ENCODE measurements at places on chromosomes 11 and 22.

GRCh38 chr11:130042093-130042591 is 27.6 kb upstream of the APLP2 start:
- no peak for DNase-seq

DNA sequence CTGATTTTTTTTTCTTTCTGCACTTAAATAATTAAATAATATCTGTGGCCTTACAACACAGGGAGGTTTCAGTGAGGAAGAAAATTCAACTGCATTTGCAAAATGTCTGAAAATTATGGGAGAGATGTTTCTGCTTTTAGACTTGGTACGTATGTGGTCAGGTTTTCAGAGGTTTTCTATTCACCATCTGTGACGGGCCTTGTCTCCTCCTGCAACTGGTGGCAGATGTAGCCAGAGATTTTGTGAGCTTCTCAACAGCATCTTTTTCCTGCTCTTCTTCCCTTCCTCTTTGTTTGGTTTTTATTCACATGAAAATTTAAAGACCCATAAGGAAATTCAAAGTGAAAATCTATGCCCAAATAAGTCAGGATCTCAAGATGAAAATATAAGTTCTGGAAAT is 38.3 kb downstream of the ZBTB16 start:
- no peak for DNase-seq

DNA sequence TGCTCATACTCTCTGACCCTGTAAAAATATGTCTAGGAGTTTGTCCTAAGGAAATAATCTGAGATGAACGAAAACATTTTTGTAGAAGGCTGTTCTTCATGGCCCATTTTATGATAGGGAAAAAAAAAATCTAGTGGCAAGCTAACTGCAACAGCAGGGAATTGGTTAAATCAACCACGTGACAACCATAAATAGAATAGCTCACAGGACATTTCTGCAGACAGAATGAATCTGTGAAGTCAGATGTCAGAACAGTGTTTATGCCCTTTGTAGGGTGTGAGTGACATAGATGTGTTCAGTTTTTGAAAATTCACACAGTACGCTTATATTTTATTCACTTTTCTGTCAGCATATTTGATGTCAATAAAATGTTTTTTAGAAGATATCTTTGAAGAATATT is 16.1 kb downstream of the ARHGAP1 start:
- no peak for DNase-seq

DNA sequence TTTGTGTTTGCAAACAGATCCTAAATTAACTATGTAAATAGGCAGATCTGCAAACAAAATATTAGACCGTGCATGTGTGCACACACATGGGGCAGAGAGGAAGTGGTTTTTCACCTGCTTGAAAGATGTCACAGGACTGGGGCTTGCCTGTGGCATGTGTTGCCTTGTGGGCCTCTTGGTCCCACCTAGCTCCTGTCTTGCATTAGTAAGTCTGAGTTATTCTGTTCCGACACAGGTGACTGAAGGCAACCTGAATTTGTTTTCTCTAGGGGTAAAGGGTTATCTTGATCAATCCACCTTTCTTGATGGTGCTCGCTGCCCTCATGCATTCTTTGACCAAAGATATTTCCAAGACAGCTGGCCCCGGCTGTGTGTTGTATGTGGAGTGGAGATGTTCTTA is 667.5 kb downstream of the NTM start:
- DNase-seq, result no peak

DNA sequence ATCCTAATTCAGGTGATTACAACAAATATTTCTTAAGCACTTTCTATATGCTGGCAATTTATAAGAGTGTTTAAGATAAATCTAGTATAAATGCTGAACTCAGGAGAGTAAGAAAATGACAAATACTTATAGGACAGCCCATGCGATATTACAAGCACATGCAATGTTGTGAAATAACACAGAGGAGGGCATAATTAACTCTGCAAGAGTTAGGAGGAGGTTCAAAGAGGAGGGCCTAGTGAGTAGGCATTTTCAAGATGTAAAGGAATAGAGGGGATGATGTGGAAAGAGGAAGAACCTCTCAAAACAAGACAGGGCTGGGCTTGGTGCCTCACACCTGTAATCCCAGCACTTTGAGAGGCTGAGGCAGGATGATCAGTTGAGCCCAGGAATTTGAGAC is 37.1 kb upstream of the IL17RA start:
- no peak for DNase-seq

- DNase-seq, result no peak
Observed at GRCh38 chr11:75862437-75862836, 47.4 kb downstream of the UVRAG start.

DNA sequence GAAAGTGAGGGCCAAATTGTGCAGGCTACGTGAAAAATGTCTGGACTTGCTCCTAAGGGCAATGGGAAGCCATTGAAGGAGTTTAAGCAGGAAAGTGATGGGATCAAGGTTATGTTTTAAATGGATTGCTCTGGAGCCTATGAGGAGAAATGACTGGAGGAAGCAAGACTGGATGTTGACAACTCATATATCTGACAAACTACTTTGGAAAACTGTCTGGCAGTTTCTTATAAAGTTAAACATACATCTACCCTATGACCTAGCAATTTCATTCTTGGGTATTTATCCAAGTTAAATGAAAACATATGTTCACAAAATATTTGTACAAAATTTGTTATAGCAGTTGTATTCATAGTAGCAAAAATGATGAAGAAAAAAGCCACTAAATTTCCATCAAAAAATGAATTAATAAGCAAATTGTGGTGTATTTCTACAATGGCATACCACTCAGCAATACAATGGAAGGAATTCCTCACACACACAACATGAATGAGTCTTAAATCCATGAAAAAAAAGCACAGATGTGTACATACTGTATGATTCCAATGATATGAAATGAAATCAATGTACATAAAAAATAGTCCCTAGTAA is 24.1 kb downstream of the FZD4 start:
- no peak for DNase-seq

GRCh38 chr11:37390576-37391083 is 792.6 kb upstream of the RAG2 start:
- no peak for DNase-seq

DNA sequence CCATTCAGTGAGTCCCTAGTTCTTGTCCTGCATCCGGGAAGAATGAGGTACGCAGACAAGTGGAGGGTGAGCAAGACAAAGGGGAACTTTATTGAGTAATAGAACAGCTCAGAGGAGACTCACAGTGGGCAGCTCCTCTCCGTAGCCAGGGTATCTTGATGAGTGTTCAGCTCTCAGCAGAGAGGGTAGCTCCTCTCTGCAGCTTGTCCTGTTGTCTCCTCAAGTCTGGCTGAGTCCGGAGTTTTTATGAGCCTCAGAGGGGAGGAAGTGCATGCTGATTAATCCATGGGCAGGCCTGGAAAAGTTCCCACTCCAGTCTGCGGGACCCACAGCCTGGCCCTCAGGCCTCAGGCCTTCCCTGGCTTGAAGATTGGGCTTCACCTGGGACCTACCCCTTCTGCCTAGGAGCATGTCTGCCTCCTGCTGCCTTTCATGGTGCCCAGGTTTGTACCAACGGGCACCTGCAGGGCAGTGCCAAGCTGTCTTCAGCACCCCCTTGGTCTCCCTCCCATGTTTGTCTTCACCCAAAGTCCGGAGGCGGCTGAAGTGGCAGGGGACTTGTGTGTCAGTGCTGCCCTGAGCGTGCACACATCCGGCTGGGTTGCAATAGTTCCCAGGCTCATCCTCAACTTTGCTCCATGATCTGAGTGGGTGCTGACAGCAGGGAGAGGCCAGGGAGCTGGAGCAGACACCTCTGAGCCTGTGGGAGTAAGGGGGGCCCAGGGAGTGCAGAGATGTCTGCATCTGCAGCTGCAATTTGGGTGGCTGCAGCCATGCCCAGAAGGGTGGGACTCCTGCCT is 134.2 kb downstream of the LDLRAD3 start:
- DNase-seq, result no peak

DNA sequence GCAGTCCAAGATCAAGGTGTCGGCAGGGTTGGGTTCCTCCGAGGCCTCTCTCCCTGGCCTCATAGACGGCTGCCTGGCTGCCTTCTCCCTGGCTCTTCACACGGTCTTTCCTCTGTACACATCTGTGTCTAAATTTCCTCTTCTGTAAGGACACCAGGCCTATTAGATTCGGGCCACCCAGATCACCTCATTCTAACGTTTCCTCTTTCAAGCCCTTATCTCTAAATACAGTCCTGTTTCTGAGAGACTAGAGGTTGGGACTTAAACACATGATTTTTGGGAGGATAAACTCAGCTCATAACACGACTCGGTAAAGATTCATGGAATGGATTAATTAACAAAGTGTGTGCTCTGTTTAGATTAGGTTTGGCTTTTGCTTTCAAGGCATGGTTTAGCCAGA is 136.0 kb upstream of the SORL1-AS1 start:
- DNase-seq, result no peak

DNA sequence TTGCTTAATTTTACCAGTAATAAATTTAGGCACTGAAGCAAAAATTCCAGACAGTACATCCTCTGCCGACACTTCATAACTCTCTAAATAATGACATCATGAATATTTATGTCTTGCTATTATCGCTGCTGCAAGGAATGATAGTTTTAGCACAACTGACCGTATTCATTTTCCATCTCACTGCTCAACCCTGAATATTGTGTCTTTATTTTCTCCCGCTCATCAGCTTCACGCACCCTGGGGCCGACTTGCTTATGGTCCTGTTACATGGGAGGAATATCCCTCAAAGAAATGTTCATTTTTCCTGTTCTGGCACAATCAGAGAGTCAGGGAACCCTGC is 33.3 kb downstream of the SLN start:
- no peak for DNase-seq
